HFFc6 (cell line): ENCODE measurements at places on chromosomes 5 and 9.

DNA sequence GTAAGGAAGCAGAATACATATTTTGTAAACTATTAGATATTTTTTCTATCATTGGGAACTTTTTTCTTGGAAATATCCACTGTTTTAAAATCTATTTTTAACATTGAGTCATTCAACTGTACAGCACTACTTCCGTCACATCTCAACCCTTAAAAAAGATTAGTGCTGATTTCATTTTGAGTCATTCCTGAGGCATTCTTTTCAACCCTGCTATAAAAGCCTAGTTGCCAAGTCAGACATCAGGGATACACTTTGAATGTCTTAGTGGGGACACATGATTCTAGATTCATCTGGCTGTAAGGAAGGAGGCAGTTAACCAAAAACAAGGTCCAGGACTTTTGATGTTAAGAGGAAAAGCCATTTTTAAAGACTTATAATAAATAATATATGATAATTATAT lies 160.9 kb downstream of the GIN1 start:
- DNase-seq, result peak; percentile 98

DNA sequence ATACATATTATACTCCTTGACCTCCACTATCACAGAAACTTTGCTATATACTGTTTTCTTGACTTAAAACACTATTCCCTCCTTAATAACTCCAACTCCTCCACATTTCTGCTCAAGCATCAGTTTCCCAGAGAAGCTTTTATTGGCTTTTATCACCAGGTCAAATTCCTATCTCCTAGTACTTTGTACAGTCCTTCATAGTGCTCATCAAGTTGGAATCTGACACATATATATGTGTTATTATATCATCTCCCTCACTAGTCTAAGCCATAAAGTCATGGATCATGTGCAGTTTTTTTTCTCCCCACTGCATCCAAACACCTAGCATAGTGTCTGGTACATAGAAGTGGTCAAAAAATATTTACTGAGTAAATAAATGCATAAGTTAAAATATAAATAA lies 59.1 kb downstream of the BHMT start:
- no peak for DNase-seq

GRCh38 chr5:176420972-176421544 lies 4.7 kb upstream of the CLTB start:
- DNase-seq, result no peak

- DNase-seq, result no peak
Measured at GRCh38 chr5:115168829-115169486, 750 bp downstream of the TRIM36 start.

- peak; percentile 21 for DNase-seq
Measured at GRCh38 chr5:110769000-110769681, 30.3 kb downstream of the SLC25A46 start.

GRCh38 chr9:34437006-34437925 lies 21.1 kb downstream of the FAM219A start:
- DNase-seq, result peak; percentile 36

GRCh38 chr5:55821731-55822512 lies 29.2 kb upstream of the IL31RA start:
- no peak for DNase-seq

DNA sequence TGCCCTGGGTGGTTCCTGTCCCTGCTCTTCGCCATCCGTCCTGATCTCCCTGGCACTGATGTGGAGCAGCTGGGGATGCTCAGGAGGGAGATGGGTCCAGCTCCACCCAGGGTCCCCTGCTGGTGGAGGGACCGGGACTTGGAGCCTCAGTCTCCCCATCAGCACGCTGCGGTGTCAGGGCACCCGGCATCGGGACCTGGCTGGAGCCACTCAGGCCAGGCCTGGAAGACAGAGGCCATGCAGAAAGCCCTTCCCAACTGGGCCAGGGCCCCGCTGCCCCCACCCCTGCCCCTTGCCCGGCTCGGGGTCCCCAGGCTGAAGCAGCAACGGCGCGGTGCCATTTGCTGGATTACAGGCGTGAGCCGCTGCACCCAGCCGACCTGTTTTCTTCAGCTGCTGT lies 40.3 kb upstream of the NSMF start:
- no peak for DNase-seq

- DNase-seq, result no peak
Measured at GRCh38 chr9:122084026-122084675, 9.0 kb downstream of the TTLL11 start.

DNA sequence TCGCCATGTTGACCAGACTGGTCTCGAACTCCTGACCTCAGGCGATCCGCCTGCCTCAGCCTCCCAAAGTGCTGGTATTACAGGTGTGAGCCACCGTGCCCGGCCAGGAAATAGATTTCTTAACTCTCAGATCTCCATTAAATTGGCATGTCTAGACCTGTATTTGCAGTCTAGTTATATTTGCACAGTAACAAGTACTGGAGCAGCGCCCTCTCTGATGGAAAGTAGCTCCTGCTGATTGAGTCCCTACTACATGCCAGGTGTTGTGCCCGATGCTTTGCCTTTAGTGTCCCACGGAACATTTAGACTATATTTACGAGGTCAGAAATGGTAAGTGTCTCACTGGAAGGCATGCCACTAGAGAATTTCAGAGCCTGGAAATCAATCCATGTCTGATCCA lies 15.8 kb upstream of the TMED9 start:
- DNase-seq, result no peak

DNA sequence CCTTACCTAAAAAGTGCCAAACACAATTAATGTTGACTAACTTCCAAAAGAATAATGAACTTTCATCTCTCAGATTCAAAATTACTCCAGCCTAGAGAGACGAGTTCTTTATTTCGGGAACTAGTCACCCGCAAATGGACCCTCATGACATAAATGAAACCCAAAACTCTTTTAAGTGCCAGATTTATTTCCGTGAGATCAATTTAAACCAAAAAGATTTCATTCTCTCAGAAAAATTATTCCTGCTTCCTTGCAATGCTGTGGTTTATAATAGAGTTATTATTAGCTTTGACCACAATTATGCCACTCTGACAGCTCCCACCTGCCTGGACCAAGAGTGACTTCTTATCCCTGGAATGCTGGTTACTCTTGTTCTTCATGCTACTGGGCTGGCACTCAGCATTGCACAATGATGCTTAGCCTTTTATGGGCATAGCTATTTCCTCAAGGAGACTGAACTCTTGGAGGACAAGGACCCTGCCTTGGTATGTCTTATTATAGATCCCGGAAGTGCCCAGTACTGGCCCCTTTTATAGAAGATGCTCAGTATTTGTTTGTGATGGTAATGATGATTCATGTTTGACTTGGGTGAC lies 183.5 kb downstream of the SNX18 start:
- peak; percentile 97 for DNase-seq

- no peak for DNase-seq
Measured at GRCh38 chr5:151020304-151021110, at the start of gene GPX3. Gene GPX3, plus strand, starts transcription at chr5:151020591. Its CDS starts 64 bp downstream, at chr5:151020655.

- DNase-seq, result no peak
Measured at GRCh38 chr5:143693651-143694252, 118.2 kb upstream of the HMHB1 start.

DNA sequence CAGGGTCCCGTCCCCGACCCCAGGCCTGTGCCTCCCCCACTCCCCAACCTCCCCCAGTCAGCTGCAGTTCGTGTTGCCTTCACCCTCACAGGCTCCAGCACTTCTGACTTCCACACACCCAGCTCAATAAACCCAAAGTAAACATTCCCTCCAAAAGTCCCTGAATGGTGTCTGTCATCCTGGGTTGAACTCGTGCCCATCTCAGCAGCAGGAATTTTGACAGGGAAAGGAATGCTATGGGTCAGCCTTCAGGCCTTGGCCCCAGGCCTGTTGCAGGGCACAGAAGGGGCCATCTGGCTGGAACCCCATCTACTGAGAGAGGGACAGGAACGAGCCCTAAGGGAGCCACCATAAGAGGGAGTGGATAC lies 29.6 kb upstream of the CNOT6 start:
- DNase-seq, result no peak

- DNase-seq, result no peak
Measured at GRCh38 chr5:1039706-1040260, 31.2 kb downstream of the NKD2 start.

DNA sequence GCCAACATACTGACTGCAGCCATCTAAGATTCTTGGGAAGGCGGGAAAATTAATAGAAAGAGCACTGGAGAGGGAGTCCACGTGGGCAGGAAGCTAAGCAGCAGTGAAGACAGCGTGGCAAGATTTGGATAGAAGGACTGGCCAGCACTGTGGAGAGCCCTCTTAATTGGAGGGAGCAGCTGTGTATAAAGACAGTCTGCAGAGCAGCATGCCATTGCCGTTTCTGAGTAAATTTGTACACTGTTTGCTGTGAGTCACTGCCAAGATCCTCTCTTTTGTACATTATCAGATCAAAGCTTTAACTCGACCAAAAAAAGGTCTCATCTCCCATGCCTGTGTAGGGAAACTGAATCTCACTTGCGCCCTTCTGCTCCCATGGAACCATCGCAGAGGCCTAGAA lies 45.3 kb downstream of the INSYN2B start:
- peak; percentile 45 for DNase-seq

- DNase-seq, result no peak
Measured at GRCh38 chr5:68406767-68407241, 191.2 kb downstream of the PIK3R1 start.

GRCh38 chr5:78591138-78591612 lies 57.4 kb downstream of the LHFPL2 start:
- peak; percentile 93 for DNase-seq

GRCh38 chr5:167315762-167316161 lies 975.7 kb upstream of the WWC1 start:
- no peak for DNase-seq

GRCh38 chr9:90288275-90288639 lies 354.4 kb downstream of the DIRAS2 start:
- no peak for DNase-seq

DNA sequence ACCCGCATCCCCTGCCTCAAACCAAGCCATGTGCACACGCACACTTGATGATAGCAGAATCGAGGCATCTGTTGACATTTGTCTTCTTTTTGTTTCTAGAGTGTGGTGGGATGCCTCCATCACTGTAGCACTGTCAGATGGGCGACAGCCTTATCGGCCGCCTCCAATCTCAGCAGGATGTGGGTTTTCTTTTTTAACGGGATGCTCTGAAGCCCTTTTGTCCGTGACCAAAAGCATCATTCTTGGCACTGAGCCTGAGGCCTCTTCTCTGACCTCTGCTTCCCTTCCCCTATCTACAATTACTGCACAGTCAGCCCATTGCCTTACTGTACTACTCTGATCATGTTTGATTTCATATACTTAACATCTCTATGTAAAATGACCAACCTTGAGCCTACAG lies 78.3 kb downstream of the LMNB1 start:
- DNase-seq, result no peak

GRCh38 chr5:16427587-16427986 lies 38.0 kb downstream of the ZNF622 start:
- DNase-seq, result no peak

DNA sequence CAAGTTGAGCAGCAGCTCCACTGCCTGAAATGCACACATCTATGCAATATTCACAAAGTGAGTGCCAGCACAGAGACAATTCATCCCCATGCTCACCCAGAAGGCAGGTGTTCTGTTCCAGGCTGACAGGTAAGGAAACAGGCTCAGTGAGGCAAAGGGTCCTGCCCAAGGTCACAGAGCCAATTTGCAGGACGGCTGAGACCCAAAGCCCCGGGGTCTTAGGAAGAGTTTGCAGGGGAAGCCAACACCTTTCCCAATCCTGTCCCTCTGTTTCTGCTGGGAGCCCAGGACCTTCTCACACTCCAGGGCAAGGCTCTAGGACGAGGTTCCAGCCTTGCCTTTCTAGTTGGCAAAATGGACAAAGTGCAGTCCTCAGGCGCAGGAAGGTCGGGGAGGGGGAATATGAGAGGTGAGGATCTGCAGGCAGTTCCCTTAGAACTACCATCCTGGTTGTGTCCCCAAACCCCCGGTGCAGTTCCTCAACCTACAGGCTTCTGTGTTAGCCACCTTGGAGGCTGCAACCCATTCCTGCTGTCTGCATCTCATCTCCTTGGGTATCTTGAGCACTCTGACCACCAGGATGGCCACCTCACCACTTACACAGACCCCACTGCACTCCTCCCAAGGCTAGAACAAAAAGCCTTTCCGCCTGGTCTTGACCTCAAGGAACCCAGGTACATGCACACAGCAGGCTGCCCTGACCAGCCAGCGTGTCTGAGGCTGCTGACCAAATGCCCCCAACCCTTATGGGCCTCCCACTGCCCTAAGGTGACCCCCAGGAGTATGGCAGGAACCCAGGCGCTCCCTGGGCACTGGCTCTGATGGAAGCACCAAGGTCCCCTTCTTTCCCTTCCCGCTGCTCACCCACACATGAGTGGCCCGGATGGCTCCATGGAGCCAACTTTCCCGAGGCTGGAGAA lies 1.9 kb upstream of the BRD3 start:
- DNase-seq, result no peak

- no peak for DNase-seq
Measured at GRCh38 chr5:149182241-149182640, 40.9 kb downstream of the ABLIM3 start.

GRCh38 chr9:105138306-105138801 lies 106.1 kb upstream of the SLC44A1 start:
- no peak for DNase-seq

GRCh38 chr5:26192486-26192885 lies 845.9 kb downstream of the CDH9 start:
- DNase-seq, result no peak

DNA sequence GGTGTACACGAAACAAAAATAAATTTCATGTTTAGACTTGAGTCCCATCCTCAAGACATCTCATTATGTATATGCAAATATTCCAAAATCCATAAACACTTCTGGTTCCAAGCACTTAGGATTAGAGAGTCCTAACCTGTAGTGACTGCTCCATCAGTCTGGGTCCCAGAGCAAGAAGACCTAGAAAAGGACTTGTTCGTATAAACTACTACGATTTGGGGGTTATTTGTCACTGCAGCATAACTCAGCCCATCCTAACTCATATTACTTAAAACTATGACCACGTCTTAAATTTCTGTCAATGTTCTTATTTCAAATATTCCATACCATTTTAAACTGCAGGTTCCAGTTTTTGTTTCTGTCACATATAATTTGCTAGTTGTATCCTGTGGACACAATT lies 463.0 kb downstream of the AGTPBP1 start:
- no peak for DNase-seq

- peak; percentile 25 for DNase-seq
Measured at GRCh38 chr9:15293804-15294316, 13.2 kb downstream of the TTC39B start.

DNA sequence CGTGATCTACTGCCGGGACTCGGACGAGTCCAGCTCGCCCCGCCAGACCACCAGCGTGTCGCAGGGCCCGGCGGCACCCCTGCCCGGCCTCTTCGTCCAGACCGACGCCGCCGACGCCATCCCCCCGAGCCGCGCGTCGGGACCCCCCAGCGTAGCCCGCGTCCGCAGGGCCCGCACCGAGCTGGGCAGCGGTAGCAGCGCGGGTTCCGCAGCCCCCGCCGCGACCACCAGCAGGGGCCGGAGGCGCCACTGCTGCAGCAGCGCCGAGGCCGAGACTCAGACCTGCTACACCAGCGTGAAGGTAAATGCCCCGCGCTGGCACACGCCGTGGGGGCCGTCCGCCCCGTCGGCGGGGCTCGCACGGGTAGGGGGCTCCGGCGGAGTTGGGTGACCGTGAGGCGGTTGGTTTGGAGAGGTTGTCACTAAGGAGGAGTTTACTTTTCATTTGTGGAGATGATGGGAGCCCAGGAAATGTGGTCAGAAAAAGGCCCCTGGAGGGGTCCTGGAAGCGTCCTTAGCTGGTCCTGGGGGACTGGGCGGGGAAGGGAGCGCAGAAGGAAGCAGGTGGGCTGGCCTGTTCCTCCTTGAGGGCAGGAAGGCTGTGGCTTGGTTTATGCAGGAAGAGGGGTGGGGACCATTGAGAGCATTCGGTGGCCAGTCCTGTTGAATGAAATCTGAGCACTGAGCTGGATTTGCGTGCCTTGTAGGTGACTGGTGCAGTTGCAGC lies 647 bp downstream of the PDE8B start:
- DNase-seq, result no peak

- DNase-seq, result no peak
Measured at GRCh38 chr9:94802251-94802650, 75.8 kb downstream of the AOPEP start.
